ENCODE measurements at places on chromosomes 11 and 22.

DNA sequence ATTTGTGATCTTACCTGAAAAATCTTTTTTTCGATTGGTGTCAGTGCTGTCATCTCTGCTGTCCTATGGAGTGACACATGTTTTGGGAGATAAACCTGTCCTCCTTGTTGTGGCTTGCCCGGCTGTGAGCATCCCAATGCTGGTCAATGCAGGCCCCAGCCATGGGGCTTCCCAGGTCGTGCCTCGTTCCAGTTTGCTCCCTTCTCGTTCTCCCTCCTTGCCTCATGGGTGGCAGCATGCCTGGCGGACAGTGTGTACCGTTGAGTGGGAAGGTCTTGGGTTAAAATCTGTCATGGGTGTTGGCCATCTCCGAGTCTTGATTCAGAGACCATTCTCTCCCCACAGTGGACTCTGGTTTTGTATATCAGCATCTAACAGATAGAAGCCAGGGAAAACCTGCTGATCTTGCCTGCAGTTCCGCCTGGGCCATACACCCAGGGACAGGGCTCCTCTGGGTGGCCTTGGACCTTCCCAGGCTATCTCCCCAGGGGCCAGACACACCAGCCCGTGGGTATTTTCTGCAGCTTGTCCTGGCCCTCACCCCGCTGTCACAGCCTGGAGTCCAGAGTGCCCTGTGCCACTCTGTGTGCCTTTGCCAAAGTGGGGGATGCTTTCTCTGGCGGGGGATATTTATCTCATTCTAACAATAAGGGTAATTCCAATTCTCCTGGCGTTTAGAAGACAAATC lies 208.1 kb downstream of the TBC1D22A start:
- no peaks in the 10 kb centered on the region for H3K4me1 ChIP-seq
- H3K4me3 ChIP-seq: no peak overlapping the region
- H3K27me3 ChIP-seq: no peaks in the 10 kb centered on the region
- peaks cover 13% of the 10 kb centered on the region for H3K36me3 ChIP-seq

DNA sequence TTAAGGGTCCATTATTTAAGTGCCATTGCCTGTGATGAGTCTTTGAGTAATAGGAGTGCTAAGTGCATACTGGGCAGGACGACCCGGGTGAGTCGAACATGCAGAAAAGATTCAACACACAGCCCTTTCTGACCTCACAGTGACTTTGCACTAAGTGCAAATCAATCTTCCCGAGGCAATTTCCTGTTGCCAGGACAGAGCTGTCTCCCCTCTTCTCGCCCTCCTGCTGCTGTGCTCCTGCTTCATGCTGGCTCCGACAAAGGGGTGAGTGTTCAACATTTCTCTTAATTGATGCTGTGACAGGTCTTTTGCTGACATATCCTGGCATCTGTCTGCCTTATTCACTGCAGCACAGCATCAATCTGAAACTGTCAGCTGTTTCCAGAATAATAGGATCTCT lies 42.0 kb downstream of the MCHR1 start:
- no peaks in the 10 kb centered on the region for H3K36me3 ChIP-seq
- no peaks in the 10 kb centered on the region for H3K27me3 ChIP-seq
- H3K27ac ChIP-seq: peak overlapping the region; percentile 60
- H3K4me1 ChIP-seq: no peaks in the 10 kb centered on the region

GRCh38 chr22:37109242-37109917 lies at the start of gene TMPRSS6:
Gene TMPRSS6 (minus strand): TSS chr22:37109713. CDS start chr22:37103417, 6,296 bp downstream.
- DNase-seq: no peak
- H3K4me1 ChIP-seq: no peaks in the 10 kb centered on the region

GRCh38 chr11:58525037-58525614 lies 17.2 kb upstream of the OR5B21 start:
- no peak overlapping the region for H3K4me3 ChIP-seq
- DNase-seq: no peak
- no peak overlapping the region for H3K27ac ChIP-seq
- H3K4me1 ChIP-seq: no peaks in the 10 kb centered on the region

DNA sequence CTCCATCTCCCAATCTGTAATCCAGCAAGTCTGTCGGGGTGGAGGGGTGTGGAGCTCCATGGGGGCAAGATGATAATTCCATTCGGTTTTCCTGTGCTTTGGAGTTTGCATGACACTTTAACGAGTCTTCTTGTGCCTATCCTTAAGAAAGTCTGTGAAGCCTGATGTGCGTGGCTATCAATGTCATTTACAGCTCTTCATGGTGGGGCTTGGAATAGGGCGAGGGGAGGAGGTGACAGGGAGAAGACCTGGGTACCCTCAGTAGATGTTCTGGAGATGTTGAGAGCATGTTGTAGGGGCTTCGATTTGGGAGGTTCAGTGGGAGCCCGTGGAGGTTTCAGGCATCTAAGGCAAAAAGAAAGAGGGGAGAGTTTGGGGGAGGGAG lies 579 bp upstream of the PHLDB1 start:
- H3K36me3 ChIP-seq: peaks cover 16% of the 10 kb centered on the region
- H3K27ac ChIP-seq: peak overlapping the region; percentile 99
- no peak for DNase-seq
- H3K4me3 ChIP-seq: no peak overlapping the region
- no peaks in the 10 kb centered on the region for H3K27me3 ChIP-seq
